H1 (cell line): ENCODE measurements at places on chromosomes 1 and 21.

DNA sequence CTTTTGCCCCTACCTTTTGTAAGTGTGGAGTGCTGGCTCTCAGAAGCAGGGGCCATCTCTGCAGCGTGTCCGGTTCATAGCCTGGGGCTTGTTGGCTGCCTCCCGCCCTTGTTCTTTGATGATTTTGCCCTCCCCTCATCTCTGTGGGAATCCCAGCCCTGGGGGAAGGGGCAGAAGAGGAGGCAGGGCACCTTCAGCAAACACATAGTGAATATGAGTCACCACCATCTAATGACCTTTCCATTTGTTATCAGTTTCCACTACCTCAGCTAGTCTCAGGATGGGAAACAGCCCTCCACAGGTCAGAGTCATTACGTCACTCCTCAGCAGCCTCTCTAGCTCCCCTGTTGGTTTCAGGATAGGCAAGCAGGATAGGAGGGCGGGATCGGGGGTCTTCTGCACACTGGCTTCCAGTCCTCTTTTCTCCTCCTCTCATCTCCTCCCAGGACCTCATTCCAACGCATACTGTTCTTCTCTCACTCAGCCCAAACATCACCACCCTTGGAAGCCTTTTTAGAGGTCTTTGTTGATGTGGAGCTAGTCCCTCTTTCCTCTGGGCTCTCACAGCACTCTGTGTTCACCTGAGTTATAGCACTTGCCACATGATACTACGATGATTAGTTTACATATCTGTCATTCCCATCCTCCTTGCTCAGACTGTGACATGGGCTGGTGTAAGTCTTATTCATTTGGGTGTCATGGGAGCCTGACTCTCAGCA lies 15.8 kb downstream of the GADD45A start:
- no peaks in the 10 kb centered on the region for H3K27me3 ChIP-seq
- DNase-seq, result no peak
- H3K4me3 ChIP-seq, result no peak overlapping the region
- no peak overlapping the region for H3K27ac ChIP-seq

DNA sequence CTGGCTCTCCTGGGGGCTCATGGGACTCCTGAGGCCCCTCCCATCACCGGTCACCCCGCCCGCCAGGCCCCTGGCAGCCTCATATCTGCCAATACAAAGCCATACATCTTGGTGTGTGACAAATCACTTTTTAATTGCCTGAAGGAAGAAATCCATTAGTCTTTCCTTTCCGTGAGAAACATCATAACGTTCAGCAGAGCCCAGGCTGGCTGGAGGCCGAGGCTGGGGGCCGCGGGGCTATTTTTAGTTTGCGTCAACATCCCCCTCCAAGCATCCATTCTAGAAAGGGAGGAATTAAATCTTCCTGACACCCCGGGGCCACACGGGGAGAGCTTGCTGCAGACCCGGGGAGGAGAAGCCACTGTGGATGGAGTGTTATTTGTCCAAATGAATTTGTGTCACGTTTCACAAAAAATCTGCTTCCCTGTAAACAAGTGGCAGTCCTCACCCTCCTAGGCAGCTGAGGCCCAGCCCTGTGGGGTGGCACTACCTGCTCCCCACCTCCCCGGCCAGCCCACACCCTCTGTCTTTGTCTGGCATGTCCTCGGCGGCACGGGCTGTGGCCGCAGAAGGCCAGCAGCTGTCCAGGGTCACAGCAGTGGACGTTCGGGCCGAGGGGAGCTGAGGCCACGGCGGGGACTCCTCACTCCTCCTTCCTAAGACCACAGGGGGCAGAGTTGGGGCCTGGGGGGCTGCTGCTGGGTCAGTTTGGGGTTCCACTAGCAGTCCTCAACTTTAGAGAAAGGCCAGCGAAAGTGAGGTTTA lies 236.9 kb upstream of the VAMP3 start:
- H3K27ac ChIP-seq, result no peak overlapping the region
- peaks cover 37% of the 10 kb centered on the region for H3K4me1 ChIP-seq
- no peak for DNase-seq
- H3K4me3 ChIP-seq, result no peak overlapping the region

DNA sequence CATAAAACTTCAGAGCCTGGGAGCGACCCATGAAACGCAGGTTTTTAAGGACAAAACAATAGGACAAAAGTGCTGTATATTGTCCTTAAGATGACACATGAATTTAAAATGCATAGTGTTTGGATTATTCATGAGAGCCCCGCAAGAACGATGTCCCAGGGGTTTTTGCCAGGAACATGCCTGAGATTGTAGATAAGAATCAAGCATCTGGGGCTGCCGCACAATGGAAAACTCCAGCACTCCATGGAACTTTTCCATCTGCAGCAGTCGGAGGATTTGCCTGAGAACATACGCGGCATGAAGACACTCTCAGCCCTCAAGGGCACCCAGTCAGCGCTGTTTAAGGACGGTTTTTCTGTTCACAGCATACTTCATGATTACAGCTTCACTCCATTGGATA lies 5.3 kb upstream of the ERG start:
- peaks cover 3% of the 10 kb centered on the region for H3K4me1 ChIP-seq
- no peak overlapping the region for H3K27ac ChIP-seq
- no peak for DNase-seq
- no peak overlapping the region for H3K4me3 ChIP-seq
- no peaks in the 10 kb centered on the region for H3K36me3 ChIP-seq

GRCh38 chr21:46634966-46635323 lies 529 bp upstream of the PRMT2 start:
- H3K36me3 ChIP-seq, result no peaks in the 10 kb centered on the region
- no peak for DNase-seq
- H3K27ac ChIP-seq, result peak overlapping the region; percentile 89
- peaks cover 3% of the 10 kb centered on the region for H3K4me1 ChIP-seq
- no peaks in the 10 kb centered on the region for H3K27me3 ChIP-seq

DNA sequence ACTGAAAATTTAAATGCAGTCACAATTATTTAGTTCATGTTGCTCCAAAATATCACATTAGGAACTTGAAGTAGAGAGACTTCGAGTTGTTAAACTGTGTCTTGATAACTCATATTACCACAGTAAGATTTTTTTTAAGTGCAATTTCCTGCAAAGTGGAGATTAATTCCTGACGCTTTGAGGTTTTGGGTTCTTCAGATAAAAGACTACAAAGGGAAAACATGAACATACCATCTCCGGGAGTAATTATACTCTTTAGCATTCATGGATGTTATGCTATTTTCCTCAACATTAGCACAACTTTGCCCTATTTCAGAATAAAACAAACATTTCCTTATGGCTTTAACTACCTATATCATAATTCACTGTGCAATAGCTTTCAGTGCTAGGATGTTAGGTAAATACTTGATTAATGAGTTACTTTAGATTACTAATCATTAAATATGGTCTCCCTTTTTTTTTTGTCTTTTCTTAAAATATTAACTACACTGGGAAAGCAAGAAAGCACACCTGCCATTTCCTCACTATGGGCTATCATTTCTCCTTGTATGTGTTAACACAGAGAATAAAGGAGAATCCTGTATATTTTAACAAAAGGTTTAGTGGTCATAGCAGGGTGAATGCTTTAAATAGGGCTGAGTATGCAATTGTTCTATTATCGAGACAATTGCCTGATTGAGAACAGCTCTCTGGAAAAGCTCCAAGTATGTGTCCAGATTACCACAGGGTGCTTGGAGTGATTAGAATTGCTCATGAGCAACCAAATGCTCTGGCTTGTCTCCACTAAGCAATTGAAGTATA lies 252.5 kb upstream of the C1orf105 start:
- H3K27ac ChIP-seq, result no peak overlapping the region
- H3K4me3 ChIP-seq, result no peak overlapping the region
- H3K27me3 ChIP-seq, result no peaks in the 10 kb centered on the region
- no peak for DNase-seq
- no peaks in the 10 kb centered on the region for H3K36me3 ChIP-seq

- H3K27ac ChIP-seq, result no peak overlapping the region
- no peak overlapping the region for H3K4me3 ChIP-seq
- no peak for DNase-seq
- peaks cover 3% of the 10 kb centered on the region; the same call in 1 of the 2 replicates for H3K36me3 ChIP-seq
- H3K27me3 ChIP-seq, result no peaks in the 10 kb centered on the region
- no peaks in the 10 kb centered on the region for H3K4me1 ChIP-seq
These were observed 8.9 kb downstream of the MTF1 start for GRCh38 chr1:37850352-37850955.

DNA sequence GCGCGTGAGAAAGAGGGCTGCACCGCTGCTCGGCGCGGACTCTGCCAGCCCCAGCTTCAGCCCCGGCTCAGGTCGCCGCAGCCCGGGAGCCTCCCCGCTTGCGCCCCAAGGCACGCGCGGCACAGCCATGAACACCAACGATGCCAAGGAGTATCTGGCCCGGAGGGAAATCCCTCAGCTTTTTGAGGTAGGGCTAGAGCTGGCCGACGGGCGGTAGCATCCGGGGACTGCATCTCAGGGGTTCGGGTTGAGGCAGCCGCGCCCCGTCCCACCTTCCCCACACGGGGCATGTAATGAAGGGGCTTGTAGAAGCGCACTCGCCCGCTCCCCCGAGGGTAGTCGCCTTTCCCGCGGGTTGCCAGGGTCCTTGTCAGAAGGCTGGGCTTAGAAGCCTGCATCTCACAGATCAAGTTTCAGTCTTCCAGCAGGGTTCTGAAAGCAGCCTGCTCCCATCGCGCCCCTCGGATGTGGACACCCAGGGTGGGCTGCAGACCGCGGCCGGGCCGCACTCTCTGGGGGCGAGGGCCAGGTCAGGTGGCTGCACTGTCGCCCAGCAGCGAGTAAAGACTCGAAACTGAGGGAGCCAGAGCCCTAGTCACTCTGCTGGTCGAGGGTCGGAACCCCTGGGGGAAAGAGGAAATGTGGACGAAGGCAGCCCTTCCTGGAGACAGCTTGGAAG lies 507 bp downstream of the AK5 start:
- no peak overlapping the region for H3K27ac ChIP-seq
- peaks cover 6% of the 10 kb centered on the region; the same call in 1 of the 2 replicates for H3K4me1 ChIP-seq
- DNase-seq, result peak; percentile 80
- peak overlapping the region; percentile 78 for H3K4me3 ChIP-seq
- H3K36me3 ChIP-seq, result no peaks in the 10 kb centered on the region
- H3K27me3 ChIP-seq, result peaks cover 15% of the 10 kb centered on the region

- no peaks in the 10 kb centered on the region for H3K36me3 ChIP-seq
- H3K27me3 ChIP-seq, result peaks cover 4% of the 10 kb centered on the region; the same call in 1 of the 2 replicates
- DNase-seq, result no peak
These were observed 232.0 kb upstream of the VAMP3 start for GRCh38 chr1:7538849-7539768.

GRCh38 chr1:155011437-155012025 lies 8.9 kb downstream of the ZBTB7B start:
- H3K36me3 ChIP-seq, result no peaks in the 10 kb centered on the region
- no peaks in the 10 kb centered on the region for H3K27me3 ChIP-seq
- no peak for DNase-seq
- H3K27ac ChIP-seq, result no peak overlapping the region
- no peak overlapping the region for H3K4me3 ChIP-seq

DNA sequence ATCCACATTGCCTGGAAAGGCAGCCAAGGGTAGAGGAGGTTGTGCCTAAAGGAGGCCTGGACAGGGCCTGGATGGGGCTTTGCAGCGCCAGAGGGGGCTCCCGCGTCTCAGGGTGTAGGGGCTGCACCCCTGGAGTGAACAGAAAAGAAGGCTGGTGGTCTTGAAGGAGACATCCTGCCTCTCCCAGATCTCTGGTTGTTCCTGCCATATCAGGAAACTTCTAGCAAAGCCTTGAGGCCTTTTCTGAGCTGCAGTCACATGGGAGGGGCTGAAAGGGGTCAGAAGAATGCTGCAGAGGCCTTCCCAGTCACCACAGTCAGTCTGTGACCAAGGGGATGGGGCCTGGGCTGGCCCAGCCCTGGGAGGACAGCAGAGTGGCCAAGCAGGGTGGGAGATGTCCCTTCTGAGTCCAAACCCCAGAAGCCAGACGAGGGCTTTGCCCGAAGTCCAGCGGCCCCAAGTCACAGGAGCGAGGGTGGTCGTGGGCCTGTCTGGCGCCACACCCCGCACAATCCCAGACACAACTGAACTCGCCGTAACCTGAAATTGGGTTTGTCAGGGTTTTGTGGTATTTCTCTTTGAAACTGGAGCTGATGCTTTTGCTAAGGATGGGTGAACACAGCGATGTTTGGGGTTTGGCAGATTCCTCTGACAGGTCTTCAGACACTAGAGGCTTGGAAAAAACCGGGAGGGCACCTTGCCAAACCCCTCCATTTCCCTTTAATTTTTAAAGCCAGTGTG lies 29.6 kb downstream of the SIM2 start:
- H3K27me3 ChIP-seq, result no peaks in the 10 kb centered on the region
- no peaks in the 10 kb centered on the region for H3K4me1 ChIP-seq
- H3K27ac ChIP-seq, result no peak overlapping the region
- no peak overlapping the region for H3K4me3 ChIP-seq
- no peak for DNase-seq

DNA sequence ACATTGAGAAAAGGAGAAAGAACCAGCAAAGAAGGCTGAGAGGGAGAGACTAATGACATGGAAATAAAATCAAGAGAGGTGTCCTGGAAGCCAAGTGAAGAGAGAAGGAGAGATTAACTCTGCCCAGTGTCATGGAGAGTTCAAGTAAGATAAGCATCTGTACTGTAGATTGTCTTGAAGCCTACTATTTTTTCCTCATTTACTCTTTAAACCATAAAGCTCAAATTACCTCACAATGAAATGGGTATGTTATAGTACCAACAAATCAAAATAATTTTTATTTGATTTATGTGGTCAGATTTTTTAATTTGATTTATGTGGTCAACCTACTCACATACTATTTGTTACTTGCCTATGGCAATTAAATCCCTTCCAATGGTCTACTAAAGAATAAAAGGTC lies 5.2 kb upstream of the PALMD start:
- no peak overlapping the region for H3K27ac ChIP-seq
- peaks cover under 1% of the 10 kb centered on the region; the same call in 1 of the 2 replicates for H3K4me1 ChIP-seq
- no peak for DNase-seq
- no peaks in the 10 kb centered on the region for H3K36me3 ChIP-seq
- no peak overlapping the region for H3K4me3 ChIP-seq

DNA sequence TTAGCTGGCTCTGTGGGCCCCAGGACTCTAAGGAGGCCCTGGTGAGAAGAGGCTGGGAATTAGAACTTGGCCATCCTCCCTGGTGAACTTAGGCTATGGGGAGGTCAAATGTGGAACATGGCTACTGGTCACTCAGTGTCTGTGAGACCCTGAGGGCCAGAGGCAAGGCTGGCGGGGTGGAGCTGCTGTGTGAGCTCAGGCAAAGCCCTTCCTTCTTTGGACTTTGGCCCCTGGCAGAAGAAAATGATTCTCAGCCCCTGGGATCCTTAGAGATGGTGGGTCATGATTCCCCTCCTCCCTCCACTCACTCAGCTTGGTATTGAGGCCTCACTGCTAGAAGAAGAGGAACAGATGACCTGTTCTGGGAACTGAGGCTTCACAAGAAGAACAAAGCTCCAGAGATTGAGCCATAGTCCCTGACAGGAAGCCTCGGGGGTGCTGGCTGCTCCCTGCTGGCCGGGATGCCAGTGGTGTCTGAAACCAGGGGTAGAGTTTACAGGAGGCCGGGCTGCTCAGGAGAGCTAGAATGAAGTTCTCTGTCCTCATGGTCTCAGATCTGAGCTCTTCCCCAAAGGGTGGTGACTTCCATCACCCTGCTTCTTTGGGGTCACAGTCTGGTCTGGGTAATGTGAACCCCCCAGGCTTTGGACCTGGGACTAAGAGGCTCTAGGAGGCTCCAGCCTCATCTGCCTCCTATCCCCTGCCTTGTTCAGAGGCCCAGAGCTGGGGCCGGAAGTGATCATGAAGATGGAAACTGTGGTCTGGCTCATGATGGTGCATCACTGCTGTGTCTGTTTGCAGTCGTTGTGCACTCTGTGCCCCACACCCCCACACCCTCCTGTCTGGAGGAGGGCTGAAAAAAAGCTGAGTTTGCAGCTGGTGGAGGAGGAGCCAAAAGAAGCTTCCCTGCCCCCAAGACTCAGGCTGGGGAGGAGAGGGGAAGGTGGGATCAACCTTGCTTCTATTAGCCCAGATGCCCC lies 905 bp downstream of the BTBD19 start:
- DNase-seq, result no peak
- no peaks in the 10 kb centered on the region for H3K36me3 ChIP-seq
- H3K27ac ChIP-seq, result peak overlapping the region; percentile 58; the same call in 1 of the 2 replicates
- H3K4me1 ChIP-seq, result peaks cover 10% of the 10 kb centered on the region
